Type B pancreatic cell (in vitro differentiated cells): ENCODE measurements at places on chromosomes 12 and 14.

- DNase-seq, result no peak
Observed at GRCh38 chr12:129961091-129961490, 57.3 kb upstream of the TMEM132D start.

DNA sequence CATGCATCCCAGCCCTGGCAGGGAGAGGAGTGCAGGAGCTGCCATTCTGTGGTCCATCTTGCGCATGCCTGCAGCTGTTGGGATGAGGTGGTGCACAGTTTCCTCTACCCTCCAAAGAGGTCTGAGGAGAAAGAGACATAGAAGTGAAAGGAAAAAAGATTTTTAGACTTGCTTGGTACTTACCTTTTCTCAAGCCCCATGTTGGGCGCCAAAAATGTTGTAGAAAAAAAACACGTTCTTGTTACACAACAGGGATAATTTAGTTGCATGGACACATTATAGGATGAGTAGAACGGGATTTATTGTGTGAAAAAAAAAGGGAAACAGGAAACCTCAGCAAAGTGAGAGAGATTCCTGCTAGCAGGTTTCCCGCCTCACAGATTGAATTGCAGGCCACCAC lies 244.4 kb upstream of the GARIN2 start:
- no peak for DNase-seq

GRCh38 chr12:51896236-51896635 lies 8.3 kb downstream of the ANKRD33 start:
- DNase-seq, result no peak

GRCh38 chr14:23183479-23183878 lies at the start of gene SLC7A8:
TSS of gene SLC7A8 (minus strand) at chr14:23183660. CDS start at chr14:23182914, 746 bp downstream.
- DNase-seq, result no peak

- no peak for DNase-seq
Observed at GRCh38 chr12:5459051-5459782, 27.3 kb downstream of the NTF3 start.

GRCh38 chr12:6699259-6699988 lies 1.2 kb downstream of the PIANP start:
- DNase-seq, result no peak

- no peak for DNase-seq
Observed at GRCh38 chr12:114984634-114985061, 300.7 kb upstream of the TBX3 start.

- DNase-seq, result no peak
Observed at GRCh38 chr14:100471441-100472093, 115.7 kb downstream of the BEGAIN start.

DNA sequence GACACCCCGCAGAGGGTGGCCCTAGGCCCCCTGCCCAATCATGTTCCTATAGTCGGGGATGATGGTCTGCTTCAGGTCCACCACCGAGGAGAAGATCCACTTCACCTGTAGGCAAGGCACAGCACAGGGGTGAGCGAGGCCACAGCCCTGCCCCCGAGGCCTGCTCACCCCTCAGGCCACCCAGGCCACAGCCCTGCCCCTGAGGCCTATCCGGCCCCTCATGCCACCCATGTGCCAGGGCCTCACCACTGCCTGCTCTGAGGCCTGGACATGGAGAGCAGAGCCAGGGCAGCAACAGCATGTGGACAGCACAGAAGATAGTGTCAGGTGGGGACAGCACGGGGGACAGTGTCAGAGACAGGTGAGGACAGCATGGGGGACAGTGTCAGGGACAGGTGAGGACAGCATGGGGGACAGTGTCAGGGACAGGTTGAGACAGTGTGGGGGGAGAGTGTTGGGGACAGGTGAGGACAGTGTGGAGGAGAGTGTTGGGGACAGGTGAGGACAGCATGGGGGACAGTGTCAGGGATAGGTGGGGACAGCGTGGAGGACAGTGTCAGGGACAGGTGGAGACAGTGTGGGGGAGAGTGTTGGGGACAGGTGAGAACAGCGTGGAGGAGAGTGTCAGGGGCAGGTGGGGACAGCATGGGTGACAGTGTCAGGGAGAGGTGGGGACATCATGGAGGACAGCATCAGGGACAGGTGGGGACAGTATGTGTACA lies 239.7 kb downstream of the TMEM121 start:
- DNase-seq, result no peak
